Activated CD4-positive, CD25-positive, alpha-beta regulatory T cell treated with anti-CD3 and anti-CD28 coated beads, Interleukin-2, amount 50 U/mL, for 16 hours (primary cell): ENCODE measurements at places on chromosomes 2 and 18.

GRCh38 chr18:65025756-65026155, 725.1 kb upstream of the CDH7 start:
- no peak for DNase-seq

GRCh38 chr2:140200764-140201163, 1420.6 kb upstream of the NXPH2 start:
- DNase-seq, result no peak

- DNase-seq, result no peak
These were observed 203.3 kb downstream of the NR4A2 start for GRCh38 chr2:156129227-156129626.

DNA sequence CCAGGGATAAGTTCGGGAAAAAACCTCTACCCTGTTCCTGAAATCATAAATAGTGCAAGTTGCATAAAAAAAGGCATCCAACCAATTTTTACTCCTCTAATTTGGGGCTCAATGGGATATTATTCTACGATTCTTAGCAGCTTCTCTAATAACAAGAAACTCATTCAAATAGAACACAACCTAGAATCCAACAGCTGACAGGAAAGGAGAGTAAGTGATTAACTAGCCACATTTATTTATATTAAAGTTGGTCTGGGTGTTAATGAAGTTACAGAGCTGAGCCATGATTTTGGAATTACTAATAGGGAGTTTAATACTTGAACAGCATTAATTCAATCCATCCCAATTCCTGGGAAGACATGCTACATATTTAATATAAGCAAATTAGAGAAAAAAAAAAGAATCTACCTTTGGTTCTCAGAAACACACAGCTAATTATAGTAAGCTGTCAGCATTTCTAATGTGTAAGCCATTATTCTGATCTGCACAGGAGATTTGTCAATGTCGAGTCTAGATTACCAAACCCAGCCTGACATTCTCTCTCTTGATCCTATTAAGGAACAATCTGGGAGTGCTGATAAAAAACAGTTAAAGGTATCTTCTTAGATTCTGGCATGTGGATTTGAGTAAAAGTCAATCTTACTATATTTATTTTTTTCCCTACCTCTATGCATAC, 267.7 kb downstream of the NBAS start:
- DNase-seq, result no peak

GRCh38 chr2:41694536-41695049, 353.2 kb upstream of the PKDCC start:
- DNase-seq, result no peak

GRCh38 chr2:43877782-43878464, 39.2 kb downstream of the ABCG8 start:
- DNase-seq, result peak; percentile 21
